ENCODE measurements at places on chromosomes 5 and 9.

DNA sequence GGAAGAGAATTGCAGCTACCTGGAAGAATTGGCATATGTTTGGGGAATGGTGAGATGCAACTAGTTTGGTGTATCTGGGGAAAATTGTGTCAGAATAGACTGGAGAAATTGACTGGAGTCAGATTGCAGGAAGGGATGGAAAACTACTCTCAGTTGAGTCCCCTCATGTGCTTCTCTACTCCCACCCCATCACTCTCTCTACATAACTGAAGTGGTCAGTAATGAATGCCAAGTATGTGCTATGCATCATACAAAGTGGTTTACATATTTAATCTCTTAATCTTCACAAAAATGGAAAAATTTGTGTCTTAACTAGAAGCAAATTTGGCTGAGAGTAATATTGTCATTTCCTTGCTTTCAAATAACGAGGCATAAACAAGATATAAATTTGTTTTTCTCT, 146.4 kb upstream of the TNC start:
- DNase-seq = no peak

DNA sequence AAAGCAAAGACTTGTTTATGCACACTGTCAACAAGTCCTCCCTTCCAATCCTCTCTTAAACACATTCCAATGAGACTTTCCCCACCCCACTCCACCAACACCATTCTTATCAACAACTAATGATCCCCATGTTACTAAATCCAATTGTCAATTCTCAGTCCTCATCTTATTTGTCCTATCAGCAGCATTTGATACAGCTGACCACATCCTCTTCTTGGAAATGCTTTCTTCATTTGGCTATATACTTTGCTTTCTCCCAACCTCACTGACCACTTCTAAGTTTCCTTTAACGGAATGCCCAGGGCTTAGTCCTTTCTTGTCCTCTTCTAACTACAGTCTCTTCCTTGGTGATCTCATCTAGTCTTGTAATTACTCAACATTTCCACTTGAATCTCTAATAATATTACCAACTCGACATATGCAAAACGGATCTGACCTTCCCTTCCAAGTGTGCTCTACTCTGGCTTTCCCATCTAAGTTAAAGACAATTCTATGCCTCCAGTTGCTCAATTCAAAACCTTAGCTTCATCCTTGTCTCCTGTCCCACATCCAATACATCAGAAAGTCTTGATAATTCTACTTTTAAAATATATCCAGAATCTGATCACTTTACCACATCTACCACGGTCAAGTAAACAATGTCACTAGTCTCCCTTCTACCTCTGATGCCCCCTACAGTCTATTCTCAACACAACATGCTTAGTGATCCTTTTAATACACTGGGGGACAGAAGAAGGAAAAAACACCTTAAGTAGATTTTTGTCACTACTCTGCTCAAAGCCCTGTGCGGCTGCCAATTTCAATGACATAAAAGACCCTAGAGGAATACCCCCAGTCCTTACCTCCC, 25.5 kb downstream of the AGTPBP1 start:
- no peak for DNase-seq

DNA sequence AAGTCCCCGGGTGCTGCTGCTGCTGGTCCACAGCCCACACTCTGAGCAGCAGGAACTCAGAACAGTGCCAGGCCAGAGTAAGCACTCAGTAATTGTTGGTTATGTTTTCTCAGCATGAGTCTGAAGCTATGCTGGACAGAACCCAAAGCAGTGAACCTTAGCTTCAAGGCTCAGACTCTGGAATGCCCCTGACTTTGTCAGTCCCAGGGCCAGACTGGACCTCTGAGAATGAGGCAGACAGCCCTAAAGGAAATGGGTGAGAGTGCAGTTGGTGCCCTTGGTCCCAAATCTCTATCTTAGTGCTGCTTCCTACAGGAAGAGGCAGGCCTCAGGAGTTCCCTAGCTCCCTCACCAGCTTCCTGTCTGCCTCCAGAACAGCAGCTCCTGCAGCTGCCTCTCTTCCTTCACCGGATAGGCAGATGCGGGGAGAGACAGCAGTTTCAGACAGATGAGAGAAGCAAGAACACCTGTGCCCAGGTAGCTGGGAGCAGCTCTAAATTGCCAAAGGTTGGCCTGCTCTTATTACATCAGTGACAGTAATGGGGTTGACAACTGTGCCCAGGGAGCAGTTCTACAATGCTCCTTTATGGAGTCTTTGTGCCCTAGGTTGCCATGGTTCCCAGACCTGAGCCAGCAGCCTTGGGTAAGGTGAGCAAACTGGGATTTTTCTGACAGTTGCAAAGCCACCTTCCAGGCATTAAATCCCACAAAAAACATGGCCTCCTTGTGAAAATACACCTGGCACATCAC, 82.2 kb upstream of the CXCL14 start:
- DNase-seq = no peak

DNA sequence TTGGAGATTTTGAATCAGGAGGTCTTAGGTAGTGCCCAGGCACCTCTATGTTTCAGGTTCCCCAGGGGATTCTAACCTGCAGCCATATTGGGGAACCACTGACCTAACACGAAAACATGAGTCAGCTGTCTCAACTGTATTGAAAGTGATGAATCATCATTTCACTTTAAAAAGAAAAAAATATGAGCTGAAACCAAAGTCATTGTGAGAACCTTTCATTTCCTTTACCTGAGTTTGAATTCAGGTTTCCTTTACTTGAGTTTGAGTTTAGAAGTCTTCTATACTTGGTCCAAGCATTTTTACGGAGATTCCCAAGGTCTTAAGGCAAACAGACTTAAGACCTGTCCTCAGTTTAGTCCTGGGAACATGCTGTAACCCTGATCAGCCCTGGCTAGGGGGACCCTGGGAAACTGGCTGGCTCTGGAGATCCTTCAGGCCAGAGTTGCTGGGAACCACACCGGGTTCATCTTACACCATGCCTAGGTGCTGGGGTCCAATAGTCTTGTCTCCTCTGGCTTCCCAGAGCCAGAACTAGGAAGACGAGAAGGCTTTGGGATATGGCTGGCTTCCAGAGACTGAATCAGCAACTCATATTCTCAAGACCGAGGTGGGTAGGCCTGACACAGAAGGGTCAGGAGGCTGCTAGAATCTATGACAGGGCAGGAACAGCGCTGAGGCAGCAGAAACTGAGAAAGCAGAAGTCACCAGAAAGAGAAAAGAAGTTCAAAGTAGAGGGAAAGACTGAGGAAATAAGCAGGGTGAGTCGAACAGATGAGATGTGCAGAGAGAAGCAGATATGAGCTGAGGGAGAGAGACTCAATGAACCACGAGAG, 16.4 kb upstream of the PDCD1LG2 start:
- no peak for DNase-seq

DNA sequence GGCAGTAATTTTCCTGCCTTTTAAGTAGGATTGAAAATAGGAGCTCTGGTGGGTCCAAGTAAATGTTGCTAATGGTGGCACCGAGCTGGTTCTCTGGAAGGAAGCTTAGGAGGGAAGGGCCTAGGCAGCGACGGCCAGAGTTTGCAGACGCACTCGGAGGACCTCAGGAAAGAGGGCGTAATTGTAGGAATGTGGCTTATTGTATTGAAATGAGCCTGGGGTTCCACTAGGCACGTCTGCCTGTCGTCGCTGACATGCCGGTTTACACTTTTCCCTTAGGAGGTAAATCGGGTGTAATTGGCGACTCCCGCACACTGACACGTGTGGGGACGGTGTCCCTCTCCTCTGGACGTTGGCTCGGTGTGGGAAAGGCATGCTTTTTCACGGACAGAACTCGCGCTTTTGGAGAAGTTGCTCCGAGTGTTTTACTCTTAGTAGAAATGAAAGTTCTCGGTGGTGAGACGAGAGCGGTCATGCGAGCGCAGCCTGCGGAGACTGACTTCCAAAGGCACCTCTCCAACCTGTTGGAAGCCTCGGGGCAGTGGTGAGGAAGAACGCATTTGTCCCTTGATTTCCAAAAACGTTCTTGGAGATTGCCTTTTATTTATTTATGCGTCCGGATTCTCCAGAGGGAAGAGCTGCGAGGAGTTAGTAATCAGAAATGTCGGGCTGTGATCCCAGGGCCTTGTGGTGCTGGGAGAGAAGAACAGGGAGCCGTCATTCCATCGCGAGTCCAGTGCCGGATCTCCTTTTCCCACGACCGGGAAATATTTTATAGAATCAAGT, 1.3 kb downstream of the NR4A3 start:
- DNase-seq = no peak

DNA sequence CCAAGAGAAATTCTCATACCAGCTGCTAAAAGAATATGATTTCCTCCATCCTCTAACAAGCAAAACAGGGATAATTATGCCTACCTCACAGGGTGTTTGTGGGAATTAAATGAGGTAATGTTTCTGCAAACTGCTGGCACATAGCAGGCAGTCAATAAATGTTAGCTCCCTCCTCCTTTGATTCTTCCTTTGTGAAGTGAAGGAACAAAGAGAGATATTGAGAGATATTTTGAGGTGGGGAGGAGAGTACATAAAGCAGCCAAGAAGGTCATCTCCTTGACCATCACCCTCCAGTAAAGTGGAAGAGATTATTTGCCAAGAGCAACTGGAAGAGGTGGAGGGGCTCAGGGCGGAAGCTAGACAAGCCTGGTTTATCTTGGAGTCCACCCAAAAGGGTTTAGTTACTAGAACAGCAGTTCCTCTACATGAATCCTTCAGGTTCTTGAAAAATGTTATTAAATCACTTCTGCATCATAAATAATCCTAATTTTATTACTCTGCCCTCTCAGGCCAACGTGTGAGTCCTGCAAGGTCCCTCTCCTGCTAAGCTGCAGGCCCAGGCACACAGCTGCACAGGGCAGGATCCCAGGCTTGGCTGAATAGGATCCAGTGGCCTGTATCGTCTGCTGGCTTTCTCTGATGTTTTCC, 35.0 kb upstream of the TLE1 start:
- no peak for DNase-seq

- DNase-seq = peak; percentile 80
Measured at GRCh38 chr9:123355761-123356431, at the start of gene CRB2. Gene CRB2 (plus strand): TSS chr9:123356197. CDS start chr9:123356261, 64 bp downstream.

GRCh38 chr5:169350016-169350415, 49.1 kb upstream of the SLIT3 start:
- DNase-seq = no peak

DNA sequence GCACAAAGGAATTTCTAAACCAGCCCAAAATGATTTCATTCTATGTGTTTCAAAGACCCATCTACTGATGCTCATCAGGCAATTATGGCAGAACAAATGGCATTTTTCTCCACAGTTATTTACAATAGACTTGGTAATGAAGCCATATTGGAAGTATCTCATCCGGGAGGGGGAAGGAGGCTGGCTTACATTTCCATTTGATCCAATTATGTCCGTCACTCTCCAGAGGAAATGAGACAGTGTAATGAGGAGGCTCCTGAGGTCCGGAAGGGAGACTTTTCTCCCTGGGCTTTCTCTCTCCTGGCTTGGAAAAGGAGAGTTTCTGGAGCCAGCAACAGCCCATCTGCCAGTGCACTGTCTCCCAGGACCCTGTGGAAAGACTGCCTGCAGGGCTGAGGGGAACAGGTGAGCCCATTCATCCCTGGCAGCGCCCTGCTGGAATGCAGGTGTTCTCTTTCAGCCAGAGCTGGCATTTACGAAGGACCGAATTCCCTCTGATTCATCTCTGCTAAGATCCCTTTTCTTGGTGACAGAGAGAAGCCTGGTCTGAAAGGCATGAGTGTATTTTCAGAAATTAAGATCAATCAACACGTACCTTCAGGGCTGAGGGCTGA, 54.9 kb upstream of the SAP30L start:
- no peak for DNase-seq

GRCh38 chr5:146510559-146511125, 5.3 kb downstream of the GPR151 start:
- no peak for DNase-seq

DNA sequence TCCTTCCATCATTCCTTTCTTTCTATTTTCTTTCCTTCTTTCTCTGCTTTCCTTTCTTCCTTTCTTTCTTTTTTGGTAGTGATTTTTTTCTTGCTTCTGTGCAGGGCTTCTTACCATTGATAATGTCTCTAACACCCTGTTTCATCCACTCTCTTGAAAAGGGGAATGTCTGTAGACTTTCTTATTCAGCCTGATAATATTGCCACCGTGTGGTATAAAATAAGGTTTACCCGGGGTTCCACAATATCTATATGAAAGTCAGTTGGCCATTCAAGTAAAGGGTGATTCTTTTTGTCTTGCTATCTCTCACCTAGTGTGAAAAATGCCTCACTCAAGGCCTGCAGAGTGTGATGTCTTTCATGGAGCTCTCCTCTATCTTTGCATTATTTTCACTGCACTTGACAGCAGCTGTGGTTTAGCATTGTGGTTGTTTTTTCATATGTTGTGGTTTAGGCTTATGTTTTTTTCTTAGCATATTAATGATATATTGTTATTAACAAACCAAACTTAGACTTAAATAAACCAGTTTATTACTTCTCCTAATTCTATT, 153.9 kb downstream of the CSNK1G3 start:
- DNase-seq = no peak

- no peak for DNase-seq
Measured at GRCh38 chr5:95670568-95670967, 12.2 kb downstream of the SPATA9 start.

DNA sequence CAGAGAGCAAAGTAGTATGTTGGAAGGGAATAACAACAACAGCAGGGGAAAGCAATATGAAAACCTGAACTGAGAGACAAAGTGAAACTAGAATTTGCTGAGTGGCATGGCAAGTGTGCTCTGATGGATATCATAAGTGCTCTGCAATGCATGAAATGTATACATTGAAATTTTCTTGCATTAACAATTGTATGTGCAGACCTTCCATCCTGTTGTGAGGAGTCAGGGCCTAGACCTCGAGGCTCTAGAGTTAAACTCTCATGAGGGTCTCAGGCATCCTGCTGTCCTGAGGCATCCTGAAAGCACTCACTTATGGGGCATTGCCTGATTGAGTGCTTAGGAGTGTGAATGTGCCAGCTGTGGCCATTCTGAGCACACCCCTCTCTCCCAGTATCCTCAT, 1.1 kb downstream of the ECM2 start:
- DNase-seq = no peak

- DNase-seq = no peak
Measured at GRCh38 chr5:157306692-157307471, 41.0 kb downstream of the CYFIP2 start.

DNA sequence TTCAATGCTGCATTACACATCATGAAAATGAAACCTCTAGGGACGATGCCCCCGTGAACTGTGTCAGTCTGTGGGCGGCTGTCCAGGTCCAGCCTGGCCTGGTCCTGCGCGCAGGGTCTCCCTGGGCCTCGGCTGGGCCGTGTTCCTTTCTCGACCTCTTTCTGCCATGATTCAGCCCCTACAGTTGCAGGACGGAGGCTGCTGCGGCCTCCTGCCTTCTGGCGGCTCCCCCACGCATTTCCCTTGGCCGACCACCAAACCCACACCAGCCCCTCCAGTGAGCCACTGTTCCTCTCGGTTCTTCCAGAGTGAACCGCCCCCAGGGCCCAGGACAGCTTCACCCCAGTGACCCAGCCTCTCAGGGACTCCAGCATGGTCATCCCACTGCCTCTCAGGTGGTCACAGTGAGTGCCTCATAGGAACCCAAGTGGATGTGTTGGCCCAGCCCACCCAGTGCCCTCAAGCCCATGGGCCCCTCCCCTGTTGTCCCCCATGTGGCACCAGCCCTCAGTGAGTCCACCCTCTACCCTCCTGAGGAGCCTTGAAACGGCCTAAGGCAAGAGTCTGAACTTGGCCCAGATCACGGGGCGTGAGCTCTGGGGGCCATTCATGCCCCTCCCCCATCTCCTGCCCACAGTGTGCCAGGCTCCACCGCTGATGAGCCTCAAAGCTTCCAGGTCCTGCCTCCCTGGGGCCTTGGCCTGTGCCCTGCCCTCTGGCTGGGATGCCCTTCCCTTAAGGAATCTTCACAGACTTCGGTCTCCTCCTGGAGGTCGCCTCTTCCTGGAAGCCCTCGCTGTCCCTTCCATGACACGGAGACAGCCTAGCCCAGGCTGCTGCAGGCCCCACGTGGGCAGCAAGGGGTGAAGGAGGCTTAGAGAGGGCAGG, 10.0 kb upstream of the CLIC3 start:
- no peak for DNase-seq

- DNase-seq = no peak
Measured at GRCh38 chr9:96779089-96779488, 1.2 kb upstream of the ZNF510 start.

All from NT2/D1 (cell line).